Hematopoietic multipotent progenitor cell treated with erythropoietin and hydrocortisone succinate and interleukin-3 and kit ligand, for 15 days (in vitro differentiated cells): ENCODE measurements at places on chromosomes 3 and 15.

- DNase-seq = no peak
Observed at GRCh38 chr3:40332684-40333083, 23.2 kb downstream of the EIF1B start.

- DNase-seq = no peak
Observed at GRCh38 chr15:54288049-54288448, 309.8 kb downstream of the UNC13C start.

GRCh38 chr3:141294301-141294700 lies 62.7 kb downstream of the PXYLP1 start:
- peak; percentile 27 for DNase-seq

- DNase-seq = no peak
Observed at GRCh38 chr3:4837374-4837930, 141.8 kb upstream of the BHLHE40 start.

- no peak for DNase-seq
Observed at GRCh38 chr15:82767163-82767829, 38.6 kb downstream of the FSD2 start.

- no peak for DNase-seq
Observed at GRCh38 chr3:11212784-11213183, 58.5 kb downstream of the HRH1 start.

- DNase-seq = no peak
Observed at GRCh38 chr15:28978661-28979060, 92.9 kb downstream of the APBA2 start.

DNA sequence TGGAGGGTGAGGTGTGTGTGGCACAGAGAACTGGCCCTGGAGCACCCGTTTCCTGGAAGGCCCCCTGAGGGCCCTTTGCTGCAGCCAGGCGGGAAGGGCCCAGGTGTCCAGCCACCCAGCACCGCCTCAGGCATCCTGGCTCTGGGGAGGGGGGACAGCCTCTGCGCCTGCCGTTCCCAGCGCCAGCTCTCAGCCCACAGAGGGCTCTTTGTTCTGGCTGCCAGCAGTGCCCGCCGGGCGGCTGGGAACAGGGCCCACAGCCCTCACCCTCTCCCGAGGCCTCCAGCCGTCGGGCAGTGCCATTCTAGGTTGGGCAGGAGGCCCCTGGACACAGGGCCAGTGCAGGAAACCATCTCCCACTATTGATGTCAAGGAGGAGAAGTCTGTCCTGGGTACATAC lies 8.3 kb downstream of the SLC38A3 start:
- no peak for DNase-seq

GRCh38 chr15:39573844-39574243 lies 7.0 kb upstream of the THBS1 start:
- no peak for DNase-seq

DNA sequence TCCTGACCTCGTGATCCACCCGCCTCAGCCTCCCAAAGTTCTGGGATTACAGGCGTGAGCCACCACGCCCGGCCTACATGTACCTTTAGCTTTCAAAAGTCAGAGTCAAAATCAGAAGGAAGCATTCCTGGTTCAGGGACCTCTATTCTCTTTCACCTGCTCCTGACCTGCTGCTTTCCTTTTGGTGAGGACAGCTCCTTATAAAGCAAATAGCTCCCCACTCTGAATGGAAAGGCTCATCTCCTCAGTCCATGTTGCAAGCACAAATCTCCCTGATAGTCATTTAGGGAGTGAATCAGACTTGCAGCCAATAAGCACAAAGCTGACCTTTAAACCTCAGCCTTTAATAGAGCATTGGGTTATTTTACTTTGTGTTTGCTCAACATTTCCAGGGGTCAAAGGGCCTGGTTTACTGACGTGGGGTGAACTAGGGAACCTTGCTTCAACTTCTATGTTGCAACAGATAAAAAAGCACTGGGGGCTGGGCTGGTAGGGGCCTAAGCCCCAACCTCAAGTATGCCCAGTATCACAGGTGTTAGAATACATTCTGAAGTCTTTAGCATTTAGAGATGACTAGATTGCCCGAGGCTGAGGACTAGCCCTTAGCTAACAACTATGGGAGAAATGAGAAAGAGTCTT lies 43.1 kb downstream of the THRB start:
- no peak for DNase-seq

GRCh38 chr3:49617390-49618013 lies 56.6 kb upstream of the APEH start:
- DNase-seq = no peak

- no peak for DNase-seq
Observed at GRCh38 chr15:35442742-35443141, 103.2 kb downstream of the DPH6 start.

DNA sequence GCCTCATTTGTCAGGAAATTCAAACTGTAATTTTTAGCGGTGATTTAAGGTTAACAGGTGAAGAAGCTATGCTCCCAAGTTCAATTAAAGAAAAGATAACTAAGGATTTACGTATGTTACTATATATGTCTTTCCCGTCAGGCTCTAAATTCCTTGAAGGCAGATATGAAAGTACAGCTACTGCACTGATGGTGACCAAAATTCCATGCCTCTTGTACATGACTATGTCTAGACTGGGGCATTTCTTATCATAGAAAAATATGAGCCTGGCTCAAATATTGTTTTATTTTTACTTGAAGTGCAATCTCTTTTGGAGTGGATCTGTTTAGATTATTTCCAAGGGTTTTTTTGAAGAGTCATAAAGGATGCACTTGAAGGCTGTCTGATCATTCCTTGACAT lies 647.1 kb upstream of the KCNMB2 start:
- no peak for DNase-seq

DNA sequence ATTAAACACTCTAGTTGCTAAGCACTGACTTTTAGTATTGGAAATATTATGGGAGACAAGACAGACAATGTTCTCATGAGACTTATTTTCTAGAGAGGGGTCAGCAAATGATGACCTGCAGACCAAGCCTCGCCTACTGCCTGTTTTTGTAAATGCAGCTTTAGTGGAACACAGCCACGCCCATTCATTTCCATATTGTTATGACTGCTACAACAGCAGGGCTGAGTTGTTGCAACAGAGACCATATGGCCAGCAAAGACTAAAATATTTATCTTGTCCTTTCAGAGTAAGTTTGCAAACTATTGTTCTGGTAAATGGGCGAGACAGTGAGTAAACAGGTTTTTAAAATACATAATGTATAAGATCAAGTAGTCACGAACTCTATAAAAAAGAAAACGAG lies 570.2 kb downstream of the NTRK3 start:
- DNase-seq = no peak

DNA sequence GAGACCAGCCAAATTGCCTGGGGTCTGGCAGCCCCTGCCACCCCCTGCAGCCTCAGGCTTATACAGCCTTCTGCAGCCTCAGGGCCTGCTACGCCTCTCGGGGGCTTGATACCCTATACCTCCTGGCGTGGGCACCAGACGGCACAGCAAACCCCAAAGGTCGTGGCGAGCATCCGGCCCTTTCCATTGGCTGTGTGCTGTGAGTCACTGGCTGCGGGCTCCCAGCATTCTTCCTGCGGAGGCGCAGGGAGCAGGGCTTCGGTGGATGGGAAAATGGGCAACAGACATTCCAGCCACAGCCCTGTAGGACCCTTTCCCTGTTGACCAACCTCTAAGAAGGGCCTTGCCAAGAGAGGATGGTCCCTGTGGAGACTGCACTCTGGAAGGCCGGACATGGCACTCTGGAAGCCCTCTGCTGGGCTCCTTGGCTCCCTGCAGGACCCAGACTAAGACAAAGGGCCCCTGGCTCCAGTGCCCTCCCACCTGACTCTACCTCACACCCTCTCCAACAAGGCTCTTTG lies 59.6 kb downstream of the ITGA11 start:
- DNase-seq = no peak

DNA sequence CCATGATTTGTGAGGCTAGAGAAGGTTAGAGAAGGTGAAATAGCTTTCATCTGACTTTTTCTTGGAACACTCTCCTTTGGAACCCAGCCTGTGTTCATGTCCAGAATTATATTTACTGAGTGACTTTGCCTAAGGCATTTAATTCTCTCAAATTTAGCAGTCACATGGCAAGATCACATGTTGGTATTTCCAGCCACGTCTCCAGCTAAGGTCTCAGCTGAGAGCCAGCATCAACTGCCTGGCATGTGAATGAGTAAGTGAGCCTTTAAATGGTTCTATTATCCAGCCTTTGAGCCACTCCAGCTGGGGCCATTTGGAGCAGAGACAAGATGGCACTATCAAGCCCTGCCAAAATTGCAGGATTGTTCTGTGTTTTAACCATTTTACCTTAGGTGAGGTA lies 130.2 kb upstream of the SGO1 start:
- DNase-seq = no peak

DNA sequence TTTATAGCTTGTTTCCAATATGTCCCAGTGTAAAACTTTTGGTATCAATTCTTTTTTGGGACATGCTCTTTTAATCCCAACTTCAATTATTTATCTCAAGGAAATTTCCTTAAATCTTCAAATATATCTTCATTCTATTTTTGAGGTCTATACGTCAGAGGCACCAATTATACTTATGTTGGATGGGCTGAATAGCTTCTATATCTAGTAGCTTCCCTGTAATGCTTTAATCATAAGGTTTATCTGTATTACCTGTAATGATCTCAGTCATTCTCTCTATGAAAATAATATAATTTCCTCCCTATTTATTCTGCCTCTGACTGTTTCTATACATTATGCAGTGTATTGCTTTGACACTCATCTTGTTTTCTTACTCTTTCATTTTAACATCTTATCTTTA lies 29.9 kb upstream of the MCCC1 start:
- DNase-seq = no peak

- DNase-seq = no peak
Observed at GRCh38 chr3:129892857-129893580, 492 bp downstream of the TMCC1 start.

GRCh38 chr3:149806171-149806778 lies 6.7 kb upstream of the RNF13 start:
- no peak for DNase-seq

DNA sequence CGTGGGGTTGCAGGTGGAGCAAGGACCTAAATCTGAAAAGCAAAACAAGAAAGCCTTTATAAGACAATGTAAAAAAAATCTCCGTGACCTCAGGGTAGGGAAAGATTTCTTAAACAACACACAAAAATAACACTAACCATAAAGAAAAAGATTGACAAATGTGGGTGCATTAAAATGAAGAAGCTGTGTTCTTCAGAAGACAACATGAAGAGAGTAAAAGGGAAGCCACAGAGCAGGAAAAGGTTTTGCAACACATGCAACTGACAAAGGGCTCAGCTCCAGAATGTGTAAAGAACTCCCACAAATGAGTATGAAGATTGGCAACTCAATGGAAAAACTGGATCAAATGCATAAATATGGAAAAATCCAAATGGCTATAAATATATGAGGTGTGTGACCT lies 74.2 kb downstream of the MAGEF1 start:
- DNase-seq = no peak

DNA sequence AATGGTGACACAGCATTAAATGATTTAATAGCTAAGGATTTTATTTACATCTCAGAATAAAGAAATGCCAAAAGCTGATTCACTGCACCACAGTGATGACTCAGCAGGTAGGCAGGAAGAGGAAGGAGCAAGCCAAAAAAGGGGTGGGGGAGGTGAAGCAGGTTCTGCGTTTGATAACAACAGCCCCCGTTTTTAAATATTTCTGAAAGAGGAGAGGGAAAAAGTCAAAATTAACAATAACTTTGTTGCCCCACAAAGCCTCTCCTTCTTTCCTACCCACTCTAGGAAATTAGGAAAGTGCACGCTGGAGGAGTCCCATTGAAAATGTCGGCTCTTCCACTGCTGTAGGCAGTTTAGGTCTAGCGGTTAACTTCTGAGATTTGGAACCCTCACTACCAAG lies 9.9 kb upstream of the CCDC54 start:
- peak; percentile 43 for DNase-seq

DNA sequence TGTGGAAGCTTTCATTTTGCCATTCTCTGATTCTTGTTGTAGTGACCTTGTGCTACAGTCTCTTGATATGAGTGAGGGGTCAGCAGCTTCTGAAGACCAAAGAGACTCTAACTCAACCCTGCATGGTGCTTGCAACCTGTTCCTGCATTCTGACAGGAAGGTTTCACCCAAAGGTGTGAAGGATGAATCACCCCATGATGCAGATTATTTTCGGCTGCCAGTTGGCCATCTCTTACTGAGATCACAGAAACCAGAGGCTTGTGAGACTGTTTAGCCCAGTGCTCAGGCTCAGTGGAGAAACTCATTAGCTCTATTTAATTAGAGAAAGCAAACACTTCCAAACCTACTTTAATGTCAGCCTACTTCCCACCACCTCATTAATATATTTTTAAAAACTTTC lies 29.2 kb upstream of the TPRG1 start:
- DNase-seq = no peak

GRCh38 chr3:71780430-71780829 lies 4.5 kb downstream of the PROK2 start:
- DNase-seq = no peak

GRCh38 chr3:67765575-67765974 lies 111.2 kb upstream of the SUCLG2 start:
- no peak for DNase-seq

GRCh38 chr3:172106037-172106954 lies 66.9 kb downstream of the FNDC3B start:
- no peak for DNase-seq

GRCh38 chr15:79919749-79920511 lies 23.1 kb upstream of the MTHFS start:
- DNase-seq = no peak

GRCh38 chr3:50318615-50319014 lies 3.9 kb downstream of the HYAL2 start:
- DNase-seq = no peak

GRCh38 chr15:36805278-36805677 lies 225.9 kb downstream of the CDIN1 start:
- no peak for DNase-seq

GRCh38 chr3:115616461-115616860 lies 6.8 kb upstream of the GAP43 start:
- DNase-seq = no peak

- DNase-seq = no peak
Observed at GRCh38 chr15:25886498-25887140, 23.5 kb upstream of the ATP10A start.

DNA sequence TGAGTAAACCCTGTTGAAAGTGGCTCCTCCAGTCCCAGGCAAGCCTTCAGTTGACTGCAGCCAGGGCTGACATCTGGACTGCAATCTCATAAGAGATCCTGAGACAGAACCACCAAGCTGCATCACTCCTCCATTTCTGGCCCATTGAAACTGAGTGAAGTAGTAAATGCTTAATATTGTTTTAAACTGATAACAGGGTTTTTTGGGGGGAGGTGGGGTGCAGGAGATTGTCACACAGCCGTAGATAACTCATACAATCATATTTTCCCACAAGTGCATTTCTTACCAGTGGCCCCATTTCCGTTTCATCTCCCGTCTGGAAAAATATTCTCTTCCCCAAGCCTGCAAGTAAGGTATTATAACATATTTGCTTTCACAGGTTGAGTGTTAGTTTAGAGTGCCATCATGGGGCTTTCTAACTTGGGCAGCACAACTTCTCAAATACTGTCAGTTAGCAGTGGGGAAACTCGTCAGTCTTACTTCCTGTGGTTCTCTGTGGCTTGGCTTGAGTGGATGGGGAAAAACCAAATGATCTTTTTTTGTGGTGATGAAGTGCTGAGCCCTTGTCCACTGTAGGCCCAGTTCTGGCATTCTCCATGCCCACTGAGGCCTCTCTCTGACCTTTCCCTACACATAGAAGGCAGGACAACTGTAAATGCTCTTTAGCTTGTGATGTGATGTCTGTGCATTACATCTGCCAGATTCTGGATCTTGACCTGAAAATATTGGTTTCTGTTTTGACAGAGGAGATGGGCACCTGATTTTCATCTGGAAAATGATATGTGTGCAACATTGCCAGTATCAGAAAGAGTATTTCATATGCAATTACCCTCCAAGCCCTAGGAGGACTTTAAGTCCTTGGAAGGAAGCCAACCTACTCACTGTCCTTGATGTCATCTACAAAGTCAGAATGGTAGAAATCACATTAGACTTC lies 90.1 kb upstream of the BHLHE40 start:
- DNase-seq = no peak
